Activated CD8-positive, alpha-beta memory T cell treated with anti-CD3 and anti-CD28 coated beads, Interleukin-2, amount 10 ng/mL, durations not matched to agents 7 days and 5 days (primary cell): ENCODE measurements at places on chromosomes 1 and 21.

- DNase-seq, result no peak
- no peaks in the 10 kb centered on the region for H3K36me3 ChIP-seq
- no peaks in the 10 kb centered on the region for H3K4me1 ChIP-seq
- H3K4me3 ChIP-seq, result no peak overlapping the region
- H3K27me3 ChIP-seq, result no peaks in the 10 kb centered on the region
Measured at GRCh38 chr1:6108476-6108875, 62.8 kb downstream of the KCNAB2 start.

GRCh38 chr1:230011333-230012092 is 55.5 kb upstream of the GALNT2 start:
- H3K4me1 ChIP-seq, result no peaks in the 10 kb centered on the region
- DNase-seq, result no peak
- no peaks in the 10 kb centered on the region for H3K36me3 ChIP-seq
- no peak overlapping the region for H3K4me3 ChIP-seq

DNA sequence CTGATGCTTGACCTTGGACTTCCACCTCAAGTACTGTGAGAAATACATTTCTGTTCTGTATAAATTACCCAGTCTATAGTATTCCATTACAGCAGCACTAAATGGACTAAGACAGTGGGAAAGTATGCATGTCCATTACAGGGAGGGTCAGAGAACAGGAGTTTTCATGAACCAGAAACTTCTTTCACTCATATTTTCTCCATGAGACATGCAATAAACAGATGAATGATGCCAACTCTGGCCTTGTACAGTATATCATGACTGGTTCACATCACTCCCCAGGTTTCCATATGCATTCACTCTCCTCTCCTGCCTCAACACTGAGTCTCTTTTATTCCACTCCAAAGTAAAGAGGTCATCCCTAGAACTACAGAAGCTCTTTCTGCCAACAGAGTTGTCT is 4.5 kb upstream of the IFI16 start:
- H3K4me1 ChIP-seq, result peaks cover 36% of the 10 kb centered on the region
- no peak overlapping the region for H3K27ac ChIP-seq
- H3K27me3 ChIP-seq, result no peaks in the 10 kb centered on the region
- no peak for DNase-seq

DNA sequence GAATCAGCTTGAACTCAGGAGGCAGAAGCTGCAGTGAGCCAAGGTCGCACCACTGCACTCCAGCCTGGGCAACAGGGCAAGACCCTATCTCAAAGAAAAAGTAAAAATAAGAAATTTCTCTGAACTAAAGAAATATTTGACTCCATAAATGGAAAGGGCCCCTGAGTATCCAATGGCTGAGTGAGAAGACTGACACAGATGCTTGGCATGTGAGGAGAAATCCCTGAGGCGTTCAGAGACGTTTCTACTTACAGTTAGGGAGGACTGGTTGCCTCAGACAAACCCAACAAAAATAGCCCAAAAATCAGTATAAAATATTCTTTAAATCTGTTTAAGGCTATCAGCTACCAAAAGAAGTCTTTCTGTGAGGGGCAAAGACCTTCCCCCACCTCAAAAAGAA is 3.0 kb upstream of the SUMO3 start:
- no peak overlapping the region for H3K27ac ChIP-seq
- no peak for DNase-seq
- H3K36me3 ChIP-seq, result peaks cover 5% of the 10 kb centered on the region
- H3K4me1 ChIP-seq, result peaks cover 9% of the 10 kb centered on the region
- H3K27me3 ChIP-seq, result no peaks in the 10 kb centered on the region

GRCh38 chr21:15617964-15618363 is 111.8 kb upstream of the USP25 start:
- no peaks in the 10 kb centered on the region for H3K36me3 ChIP-seq
- no peak for DNase-seq
- H3K4me3 ChIP-seq, result no peak overlapping the region
- H3K4me1 ChIP-seq, result no peaks in the 10 kb centered on the region
- no peaks in the 10 kb centered on the region for H3K27me3 ChIP-seq

DNA sequence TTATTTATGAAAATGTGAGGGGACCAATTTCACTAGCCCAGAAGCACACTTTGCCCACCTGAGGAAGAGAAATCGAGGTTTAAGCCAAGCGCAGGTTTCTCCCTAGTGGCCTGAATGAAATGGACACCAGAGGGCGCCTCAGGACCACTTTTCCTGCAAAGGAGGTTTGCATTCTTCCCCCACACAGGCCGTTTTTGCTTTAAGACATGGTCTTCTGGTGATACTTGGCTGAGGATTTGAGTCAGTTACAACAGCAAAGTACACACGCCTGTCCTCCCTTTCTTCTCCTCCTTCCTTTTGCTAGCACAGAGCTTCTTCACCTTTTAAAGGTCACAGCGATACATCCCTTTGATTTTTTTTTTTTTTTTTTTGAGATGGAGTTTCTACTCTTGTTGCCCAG is 5.4 kb downstream of the PLA2G2E start:
- no peak overlapping the region for H3K4me3 ChIP-seq
- H3K4me1 ChIP-seq, result no peaks in the 10 kb centered on the region
- no peak overlapping the region for H3K27ac ChIP-seq
- peak; percentile 84 for DNase-seq

DNA sequence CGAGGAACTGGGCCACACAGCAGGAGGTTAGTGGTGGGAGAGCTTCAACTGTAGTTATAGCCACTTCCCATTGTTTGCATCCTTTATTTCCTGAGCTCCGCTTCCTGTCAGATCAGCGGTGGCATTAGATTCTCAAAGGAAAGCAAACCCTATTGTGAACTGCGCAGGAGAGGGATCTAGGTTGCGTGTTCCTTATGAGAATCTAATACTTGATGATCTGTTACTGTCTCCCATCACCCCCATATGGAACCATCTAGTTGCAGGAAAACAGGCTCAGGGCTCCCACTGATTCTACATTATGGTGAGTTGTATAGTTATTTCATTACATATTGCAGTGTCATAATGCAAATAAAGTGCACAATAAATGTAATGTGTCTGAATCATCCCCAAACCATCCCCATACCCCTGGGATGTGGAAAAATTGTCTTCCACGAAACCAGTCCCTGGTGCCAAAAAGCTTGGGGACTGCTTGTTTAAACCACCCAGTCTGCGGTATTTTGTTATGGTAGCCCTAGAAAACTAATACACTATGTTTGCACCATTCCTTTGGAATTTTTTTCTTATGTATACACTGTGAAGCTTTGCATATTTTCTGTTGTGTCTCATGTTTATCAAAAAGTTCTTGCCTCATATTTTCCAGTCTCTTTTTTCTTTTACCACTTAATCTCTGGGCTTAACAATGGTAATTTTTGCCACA is 136.6 kb upstream of the IVNS1ABP start:
- no peaks in the 10 kb centered on the region for H3K4me1 ChIP-seq

DNA sequence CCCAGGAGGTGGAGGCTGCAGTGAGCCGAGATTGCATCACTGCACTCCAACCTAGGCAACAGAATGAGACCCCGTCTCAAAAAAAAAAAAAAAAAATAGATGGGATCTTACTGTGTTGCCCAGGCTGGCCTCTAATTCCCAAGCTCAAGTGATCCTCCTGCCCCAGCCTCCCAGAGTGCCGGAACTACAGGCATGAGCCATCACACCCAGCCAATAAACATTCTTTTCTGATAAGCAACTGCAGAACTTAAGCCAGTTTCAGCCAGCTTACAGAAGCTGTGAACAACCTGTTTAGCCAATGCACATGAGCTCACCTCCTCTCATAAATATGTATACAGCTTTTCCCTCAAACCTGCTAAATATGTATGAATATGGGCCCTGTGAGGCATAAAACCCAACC is 3.1 kb upstream of the MIIP start:
- no peaks in the 10 kb centered on the region for H3K27me3 ChIP-seq
- DNase-seq, result no peak
- no peak overlapping the region for H3K4me3 ChIP-seq
